T-helper 9 cell (primary cell): ENCODE measurements at places on chromosomes 3 and 15.

DNA sequence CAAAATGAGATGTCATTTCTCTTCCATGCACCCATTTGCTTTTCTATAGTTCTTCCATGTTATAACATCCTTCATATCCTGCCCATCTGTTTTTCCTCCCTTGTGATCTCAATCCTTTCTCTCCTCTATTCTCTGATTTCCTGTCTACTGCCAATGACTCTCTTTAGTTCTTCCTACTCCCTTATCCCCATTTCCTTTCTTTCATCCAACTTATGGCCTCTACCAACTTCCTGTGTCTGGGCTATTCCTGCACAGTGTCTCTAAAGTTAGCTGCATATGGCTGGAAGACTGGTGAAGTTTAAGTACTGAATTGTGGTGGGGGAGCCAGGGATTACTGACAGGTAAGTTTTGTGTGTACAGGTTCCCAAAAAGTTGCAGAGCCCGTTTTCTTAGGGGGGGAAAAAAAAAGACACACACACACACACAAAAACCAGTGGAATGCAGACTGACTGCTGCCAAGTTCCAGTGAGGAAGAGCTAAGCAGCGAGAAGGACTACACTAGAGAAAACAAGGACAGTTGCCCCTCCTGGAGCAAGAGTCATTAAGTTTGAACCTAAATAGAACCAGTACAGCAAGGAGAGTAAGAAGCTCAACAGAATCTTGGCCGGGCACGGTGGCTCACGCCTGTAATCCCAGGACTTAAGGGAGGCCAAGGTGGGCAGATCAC, 28.8 kb downstream of the XRN1 start:
- no peak for DNase-seq

GRCh38 chr15:91284758-91285466, 184.9 kb downstream of the SV2B start:
- no peak for DNase-seq

DNA sequence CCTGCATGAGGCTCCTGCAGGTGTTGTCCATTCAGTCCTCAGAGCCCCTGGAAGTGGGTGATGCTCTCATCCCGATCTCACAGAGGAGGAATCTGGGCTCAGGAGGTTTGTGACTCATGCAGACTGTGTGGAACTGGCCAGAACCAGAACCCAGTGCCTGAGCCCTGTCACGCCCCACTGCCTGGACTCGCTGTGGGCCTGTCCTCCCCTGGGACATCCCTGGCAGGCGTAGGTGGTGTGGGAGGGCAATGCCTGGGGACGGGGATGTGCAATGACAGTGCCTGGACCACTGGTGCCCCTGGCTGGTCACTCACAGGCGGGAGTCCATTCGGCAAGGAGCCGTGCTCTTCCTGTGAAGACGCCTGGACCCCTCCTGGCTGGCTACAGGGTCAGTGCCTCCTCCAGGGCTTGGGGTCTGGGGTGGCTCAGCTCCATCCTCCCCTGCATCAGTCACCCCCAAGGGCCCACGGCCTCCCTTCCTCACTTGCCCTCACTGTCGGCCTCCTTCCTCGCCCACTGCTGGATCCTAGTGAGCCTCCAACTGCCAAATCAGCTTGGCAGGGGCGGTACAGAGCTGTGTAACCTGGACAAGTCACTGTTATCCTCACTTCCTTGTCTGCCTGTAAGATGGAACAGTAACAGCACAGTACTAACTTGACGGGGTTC, 14.9 kb downstream of the PSTPIP1 start:
- DNase-seq = no peak

- DNase-seq = no peak
These were observed 17.9 kb upstream of the NRROS start for GRCh38 chr3:196621611-196622010.

- no peak for DNase-seq
These were observed 87.7 kb downstream of the VGLL4 start for GRCh38 chr3:11555881-11556633.
